Smooth muscle cell of the pulmonary artery (primary cell): ENCODE measurements at places on chromosomes 16 and 17. TPM values are rescaled to one million over a fixed set of nuclear protein-coding genes. Genes with fewer than 3 reads are reported as not detected.

Gene KRTAP1-5
- 0.72 and 1.6 TPM in 2 replicates for total RNA-seq

Gene LUC7L
- total RNA-seq, result 25.8 and 31.5 TPM in 2 replicates

Gene ATP1B2
- total RNA-seq, result 0.07 and 0.33 TPM in 2 replicates

Gene C16orf89
- total RNA-seq, result 2.9 and 3.0 TPM in 2 replicates

Gene CX3CL1
- 4.2 and 10.8 TPM in 2 replicates for total RNA-seq

Gene ST6GALNAC2
- total RNA-seq, result 0.33 and 0.76 TPM in 2 replicates
